Trophoblast cell (in vitro differentiated cells and primary cell): ENCODE measurements at places on chromosomes 1 and 21.

DNA sequence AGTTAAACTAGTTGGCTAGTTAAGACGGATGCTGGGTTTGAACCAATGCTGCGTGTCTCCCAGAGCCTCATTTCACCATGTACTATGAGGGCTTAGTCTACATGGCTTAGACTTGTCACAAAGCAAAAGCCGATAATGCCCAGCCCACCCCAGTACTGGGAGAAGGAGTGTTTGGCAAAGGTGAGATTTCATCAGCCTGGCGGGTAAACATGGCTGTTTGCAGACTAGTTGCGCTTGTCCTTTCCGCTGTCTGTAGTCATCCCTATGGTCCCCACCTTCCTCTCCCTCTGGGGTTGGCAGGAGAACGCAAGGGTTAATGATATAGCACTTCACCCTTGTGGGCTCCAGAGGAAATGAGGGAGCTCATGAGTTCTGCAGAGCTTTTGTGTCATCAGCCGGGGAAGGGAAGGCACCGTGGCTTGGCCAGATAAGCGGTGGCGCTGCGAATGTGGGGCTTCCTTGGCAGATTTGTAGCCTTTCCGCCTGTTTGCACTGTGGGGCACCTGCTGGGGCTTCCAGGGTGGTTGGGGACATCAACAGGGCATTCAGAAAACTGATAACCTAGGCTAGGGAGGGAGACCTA lies 29.2 kb downstream of the SOX13 start:
- DNase-seq: no peak
- peaks cover 23% of the 10 kb centered on the region for H3K4me1 ChIP-seq
- peaks cover 2% of the 10 kb centered on the region for H3K36me3 ChIP-seq
- H3K27me3 ChIP-seq: no peaks in the 10 kb centered on the region

DNA sequence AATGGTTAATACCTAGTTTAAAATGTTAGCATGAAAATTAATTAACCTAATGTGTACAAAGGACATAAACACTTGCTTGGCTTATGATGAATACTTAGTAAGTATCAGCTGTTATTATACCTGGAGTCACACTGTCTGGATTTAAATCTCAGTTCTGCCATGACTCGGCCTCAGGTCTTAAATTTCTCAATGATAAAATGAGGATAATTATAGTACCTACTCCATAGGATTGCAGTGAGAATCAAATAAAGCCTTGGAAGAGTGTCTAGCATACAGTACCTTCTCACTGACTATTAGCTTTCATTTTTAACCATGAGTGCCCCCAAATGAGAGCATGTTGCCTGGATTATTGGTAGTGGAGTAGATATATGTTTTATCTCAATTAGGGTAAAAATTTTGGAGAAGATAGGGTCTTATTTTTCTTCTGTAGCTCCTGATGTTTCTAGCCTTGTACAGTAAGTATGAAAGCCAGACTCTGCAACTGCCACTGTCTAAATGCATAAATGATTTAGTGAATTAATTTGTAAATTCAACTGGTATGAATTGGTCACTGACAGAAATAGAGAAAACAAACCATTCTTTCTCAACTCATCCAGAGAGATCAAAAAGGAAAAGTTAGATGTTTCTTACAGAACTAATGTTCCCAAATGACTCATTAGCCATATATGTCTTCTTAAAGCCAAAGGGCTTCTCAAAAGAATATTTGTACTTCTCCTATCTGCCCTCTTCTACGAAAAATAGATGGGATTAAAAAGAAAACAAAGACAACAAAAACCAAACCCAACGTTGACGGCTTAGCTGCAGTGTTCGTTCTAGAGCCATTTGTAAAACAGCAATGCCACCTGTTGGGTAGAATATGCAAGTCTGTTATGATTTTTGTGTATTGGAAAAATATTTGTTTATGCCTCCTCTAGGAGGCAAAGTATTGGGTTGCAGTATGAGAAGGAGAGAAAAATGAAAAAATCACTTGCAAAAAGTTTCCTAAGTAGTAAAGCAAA lies 53.8 kb upstream of the MROH9 start:
- no peaks in the 10 kb centered on the region for H3K27me3 ChIP-seq
- no peaks in the 10 kb centered on the region for H3K4me1 ChIP-seq
- no peak overlapping the region for H3K4me3 ChIP-seq
- no peak for DNase-seq
- H3K27ac ChIP-seq: no peak overlapping the region

- no peaks in the 10 kb centered on the region for H3K36me3 ChIP-seq
- H3K4me1 ChIP-seq: no peaks in the 10 kb centered on the region
- H3K27me3 ChIP-seq: no peaks in the 10 kb centered on the region
- no peak overlapping the region for H3K27ac ChIP-seq
These were observed 462.9 kb upstream of the ADAMTS5 start for GRCh38 chr21:27429710-27430341.

DNA sequence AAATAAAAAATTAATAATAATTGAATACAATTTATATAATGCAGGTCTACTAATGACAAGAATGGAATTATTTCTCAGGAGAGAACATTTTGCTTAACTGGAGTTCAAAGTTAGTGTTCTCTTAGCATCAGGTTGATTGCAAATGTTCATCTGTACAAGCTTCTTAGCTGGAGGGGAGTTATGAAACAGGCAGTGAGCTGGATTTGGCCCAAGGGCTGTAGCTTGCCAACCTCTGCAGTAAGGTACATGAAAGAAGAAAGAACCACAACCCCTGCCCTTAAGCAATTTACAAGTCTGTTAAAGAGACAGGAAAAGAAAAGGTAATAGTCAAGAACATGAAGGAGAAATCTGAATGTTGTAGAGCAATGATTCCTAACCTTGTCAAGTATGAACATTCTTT lies 17.0 kb downstream of the LPGAT1 start:
- H3K36me3 ChIP-seq: no peaks in the 10 kb centered on the region
- H3K4me1 ChIP-seq: no peaks in the 10 kb centered on the region

GRCh38 chr21:38772646-38773045 lies 33.1 kb upstream of the ETS2 start:
- no peaks in the 10 kb centered on the region for H3K4me1 ChIP-seq
- no peak overlapping the region for H3K27ac ChIP-seq
- no peak overlapping the region for H3K4me3 ChIP-seq
- no peaks in the 10 kb centered on the region for H3K27me3 ChIP-seq
- no peaks in the 10 kb centered on the region for H3K36me3 ChIP-seq

DNA sequence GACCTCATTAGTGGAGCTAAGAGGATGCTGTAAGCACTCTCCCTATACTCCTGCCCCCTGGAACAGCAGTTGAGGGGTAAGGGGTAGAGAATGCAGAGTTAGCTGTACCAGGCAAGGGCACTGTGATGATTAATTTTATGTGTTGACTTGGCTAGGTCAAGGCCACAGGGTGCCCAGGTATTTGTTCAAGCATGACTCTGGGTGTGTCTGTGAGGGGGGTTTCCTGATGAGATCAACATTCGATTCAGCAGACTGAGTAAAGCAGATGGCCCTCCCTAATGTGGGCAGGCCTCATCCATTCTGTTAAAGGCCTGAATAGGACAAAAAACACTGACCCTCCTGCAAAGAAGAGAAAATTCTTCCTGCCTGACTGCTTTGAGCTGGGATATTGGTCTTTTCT lies 110.8 kb downstream of the KCND3 start:
- no peak overlapping the region for H3K4me3 ChIP-seq
- no peaks in the 10 kb centered on the region for H3K36me3 ChIP-seq
- DNase-seq: no peak

DNA sequence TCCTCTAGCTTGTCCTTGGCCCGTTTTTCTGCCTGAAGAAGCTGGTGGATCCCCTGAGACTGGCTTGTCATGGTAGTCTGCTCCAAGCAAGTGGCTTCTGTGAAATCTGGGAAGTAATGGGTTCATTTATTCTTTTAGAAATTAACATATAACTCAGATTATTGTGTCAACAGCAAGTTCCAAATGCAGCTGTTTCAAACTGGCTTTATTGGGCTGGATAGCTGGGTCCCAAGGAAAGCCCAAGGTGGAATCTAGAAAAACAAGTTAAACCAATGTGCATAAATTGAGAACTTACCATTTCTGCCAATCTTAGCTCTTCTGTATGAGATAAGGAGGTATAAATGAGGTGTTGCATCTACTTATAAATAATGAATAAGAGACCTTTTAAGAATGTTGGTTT lies at the start of gene ATP6V1G3:
TSS of gene ATP6V1G3 (minus strand) at position 101 of the 400 bp plus-strand sequence. CDS start at position 71, 30 bp downstream.
- DNase-seq: no peak
- H3K4me3 ChIP-seq: no peak within 1 kb of the TSS
- H3K4me1 ChIP-seq: no peaks in the 10 kb centered on the region
- H3K27me3 ChIP-seq: no peaks in the 10 kb centered on the region
- H3K36me3 ChIP-seq: no peaks in the 10 kb centered on the region

- H3K27ac ChIP-seq: peak overlapping the region; percentile 99
- peaks cover 11% of the 10 kb centered on the region for H3K36me3 ChIP-seq
- DNase-seq: peak; percentile 84
- no peak overlapping the region for H3K4me3 ChIP-seq
- no peaks in the 10 kb centered on the region for H3K27me3 ChIP-seq
These were observed 9.1 kb downstream of the LMNA start for GRCh38 chr1:156123356-156124196.

- H3K4me1 ChIP-seq: no peaks in the 10 kb centered on the region
- H3K27ac ChIP-seq: no peak overlapping the region
- H3K27me3 ChIP-seq: no peaks in the 10 kb centered on the region
- no peak overlapping the region for H3K4me3 ChIP-seq
- H3K36me3 ChIP-seq: no peaks in the 10 kb centered on the region
These were observed 52.4 kb upstream of the PAX7 start for GRCh38 chr1:18578271-18578670.

GRCh38 chr21:28325618-28326017 lies 667.1 kb downstream of the LTN1 start:
- DNase-seq: no peak
- H3K4me1 ChIP-seq: no peaks in the 10 kb centered on the region
- no peak overlapping the region for H3K27ac ChIP-seq
- no peaks in the 10 kb centered on the region for H3K27me3 ChIP-seq
